ENCODE measurements at places on chromosomes 7 and 10.

DNA sequence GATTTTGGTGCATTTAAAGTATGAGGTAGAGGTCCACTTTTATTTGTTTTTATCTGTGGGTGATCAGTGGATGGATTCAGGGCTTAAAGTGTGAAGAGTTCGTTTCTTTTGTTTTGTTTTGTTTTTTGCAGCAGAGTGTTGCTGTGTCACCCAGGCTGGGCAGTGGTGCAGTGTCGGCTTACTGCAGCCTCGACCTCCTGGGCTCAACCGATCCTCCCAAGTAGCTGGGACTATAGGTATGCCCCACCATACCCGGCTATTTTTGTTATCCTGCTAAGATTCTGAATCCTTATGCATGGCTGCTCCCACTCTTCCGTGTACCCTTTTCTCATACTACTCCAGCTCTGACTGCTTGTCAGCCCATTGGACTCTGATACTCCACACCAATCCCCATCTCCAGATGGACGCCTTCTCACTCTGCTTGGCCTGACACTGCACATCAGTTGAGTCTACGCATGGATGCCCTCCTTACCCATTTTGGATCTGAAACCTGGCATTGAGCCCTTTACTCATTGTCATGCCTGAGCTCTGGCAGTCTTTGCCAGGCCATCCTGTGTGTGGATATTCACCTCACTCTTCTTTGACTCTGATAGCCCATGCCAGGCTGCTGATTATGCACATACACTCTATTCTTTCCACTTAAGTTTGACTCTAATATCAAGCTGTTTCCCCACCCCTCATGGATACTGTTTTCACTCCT, 119.5 kb downstream of the CCSER2 start:
- no peak for DNase-seq

DNA sequence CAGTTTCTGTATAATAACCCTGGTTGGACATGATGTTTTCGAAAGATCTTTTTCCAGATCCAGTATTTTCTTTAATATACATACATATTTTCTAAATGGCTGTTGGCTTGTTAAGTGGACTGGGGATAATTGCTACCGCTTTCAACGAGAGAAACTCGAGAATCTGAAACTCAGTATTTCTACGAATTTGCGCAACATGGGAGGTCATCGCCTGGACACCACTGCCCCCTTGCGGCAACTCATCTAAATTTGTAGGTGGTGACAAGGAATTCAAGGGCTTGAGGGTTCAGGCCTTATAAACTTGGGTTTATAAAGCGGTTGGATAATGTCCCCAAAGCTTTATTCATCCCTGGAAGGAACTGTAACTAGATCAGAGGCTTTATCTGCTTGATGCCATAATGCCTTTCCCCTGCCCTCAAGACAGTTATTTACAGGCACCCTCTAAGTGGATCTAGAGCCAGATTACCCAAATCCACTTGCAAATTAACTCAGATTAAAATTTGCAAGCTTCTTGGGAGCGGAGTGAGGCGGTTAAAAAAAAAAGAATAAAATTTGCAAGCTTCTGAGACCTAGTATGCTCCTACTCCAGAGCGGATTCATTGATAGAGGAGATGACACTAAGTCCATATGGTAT, 21.3 kb upstream of the KCNK18 start:
- DNase-seq: peak; percentile 87

DNA sequence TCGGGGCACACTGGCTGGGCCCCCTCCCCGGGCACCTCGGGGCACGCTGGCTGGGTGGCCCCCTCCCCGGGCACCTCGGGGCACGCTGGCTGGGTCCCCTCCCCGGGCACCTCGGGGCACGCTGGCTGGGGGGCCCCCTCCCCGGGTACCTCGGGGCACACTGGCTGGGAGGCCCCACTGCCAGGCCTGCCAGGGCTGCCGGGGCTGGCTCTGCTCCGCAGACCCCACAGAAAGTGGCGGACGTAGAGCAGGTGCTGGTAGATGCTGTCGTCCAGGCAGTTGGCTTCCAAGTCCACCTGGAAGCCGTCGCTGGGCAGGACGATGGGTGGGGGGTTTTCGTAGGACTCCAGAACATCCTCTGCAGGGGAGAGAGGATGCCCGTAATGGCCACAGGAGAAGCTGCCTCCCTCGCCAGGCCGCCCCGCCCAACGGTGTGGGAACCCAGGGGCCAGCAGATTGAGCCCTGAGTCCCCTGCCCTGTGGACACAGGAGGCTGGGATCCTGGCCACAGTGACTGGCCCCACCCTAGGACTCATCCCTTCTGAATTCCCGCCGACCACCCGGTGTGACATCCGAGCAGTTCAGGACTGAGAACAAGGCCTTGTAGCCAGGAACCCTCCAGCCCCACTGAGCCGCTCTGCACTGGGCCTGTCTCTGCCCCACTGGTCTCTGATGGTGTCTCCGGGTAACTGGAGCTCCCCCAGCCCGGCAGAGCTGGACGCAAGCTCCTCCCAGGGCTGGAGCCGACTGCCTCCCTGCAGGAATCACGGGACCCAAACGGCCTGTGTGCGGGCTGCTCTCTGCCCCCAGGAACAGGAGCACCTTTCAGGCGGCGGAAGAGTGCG, 28.2 kb downstream of the AP5Z1 start:
- DNase-seq: no peak

DNA sequence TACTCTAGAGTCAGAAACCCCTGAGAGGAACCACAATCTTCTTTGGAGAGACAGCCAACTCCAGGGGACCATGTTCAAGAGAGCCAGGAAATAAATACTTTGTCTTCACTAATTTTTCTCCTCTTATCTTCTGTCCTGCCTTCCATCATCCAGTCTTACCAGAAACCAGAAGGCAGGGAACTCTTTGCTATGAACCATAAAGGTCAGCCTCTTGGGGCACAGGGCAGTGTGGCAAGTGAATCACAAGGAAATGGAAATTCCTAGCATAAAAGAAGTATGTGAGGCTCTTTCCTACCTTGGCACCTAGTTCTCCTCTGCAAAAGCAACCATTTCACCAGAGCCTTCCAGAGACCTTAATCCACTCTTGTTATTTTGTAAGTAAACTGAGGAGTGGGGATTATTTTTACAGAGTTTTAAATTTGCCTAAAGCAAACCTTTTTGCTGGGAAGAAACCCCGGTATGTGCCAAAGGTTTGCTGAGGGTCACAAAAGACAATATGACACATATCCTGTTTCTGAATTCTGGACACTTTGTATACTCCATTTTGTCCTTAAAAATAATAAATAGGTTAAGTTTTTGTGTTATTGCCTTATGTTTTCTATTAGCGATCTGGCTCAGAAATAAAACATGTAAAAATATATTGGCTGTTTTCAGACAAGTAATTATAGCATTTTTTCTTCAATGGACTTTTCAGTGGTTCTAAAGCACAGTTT, 87.1 kb downstream of the ADAM22 start:
- no peak for DNase-seq

GRCh38 chr10:45353186-45353585, 20.8 kb upstream of the ALOX5 start:
- no peak for DNase-seq

GRCh38 chr7:21028186-21028585, 241.5 kb upstream of the SP8 start:
- DNase-seq: no peak

DNA sequence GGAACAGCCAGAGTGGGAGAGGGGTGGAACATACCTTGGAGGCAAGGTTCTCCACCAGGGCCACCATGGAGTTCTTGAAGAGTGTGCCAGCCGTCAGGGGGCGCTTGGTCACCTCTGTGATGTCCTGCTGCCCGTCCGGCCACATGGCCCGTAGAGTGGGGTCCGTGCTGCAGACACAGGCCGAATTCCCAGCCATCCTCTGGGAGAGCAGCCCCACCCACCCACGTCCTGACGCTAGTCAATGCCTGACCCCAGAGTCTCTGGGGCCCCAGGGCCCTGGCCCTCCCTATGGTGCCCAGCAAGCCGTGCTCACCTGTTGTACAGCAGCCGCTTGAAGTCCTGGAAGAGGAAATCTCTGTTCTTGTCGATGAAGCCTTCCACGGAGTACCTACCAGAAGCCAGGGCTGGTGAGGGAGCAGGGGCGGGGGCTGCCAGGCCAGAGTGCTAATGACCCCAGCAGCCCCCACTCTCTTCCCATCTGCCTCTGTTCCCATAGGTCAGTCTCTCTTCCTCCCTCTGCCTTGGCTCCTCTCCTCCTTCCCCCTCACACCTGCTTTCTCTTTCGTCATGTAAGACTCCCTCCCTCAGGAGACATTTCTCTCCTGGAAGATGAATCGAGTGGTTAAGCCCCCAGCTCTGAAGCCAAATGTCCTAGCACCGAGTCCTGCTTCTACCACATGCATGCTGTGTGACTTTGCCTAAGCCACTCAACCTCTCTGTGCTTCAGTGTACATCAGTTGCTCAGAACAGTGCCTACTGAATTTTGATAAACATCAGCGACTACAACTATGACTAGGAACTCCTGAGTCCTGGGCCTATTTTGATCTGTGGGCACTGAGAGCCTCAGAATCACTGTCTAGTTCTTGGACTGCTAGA, 11.0 kb downstream of the MYO1G start:
- DNase-seq: no peak

- DNase-seq: no peak
Measured at GRCh38 chr10:123624086-123624485, 42.1 kb upstream of the GPR26 start.

DNA sequence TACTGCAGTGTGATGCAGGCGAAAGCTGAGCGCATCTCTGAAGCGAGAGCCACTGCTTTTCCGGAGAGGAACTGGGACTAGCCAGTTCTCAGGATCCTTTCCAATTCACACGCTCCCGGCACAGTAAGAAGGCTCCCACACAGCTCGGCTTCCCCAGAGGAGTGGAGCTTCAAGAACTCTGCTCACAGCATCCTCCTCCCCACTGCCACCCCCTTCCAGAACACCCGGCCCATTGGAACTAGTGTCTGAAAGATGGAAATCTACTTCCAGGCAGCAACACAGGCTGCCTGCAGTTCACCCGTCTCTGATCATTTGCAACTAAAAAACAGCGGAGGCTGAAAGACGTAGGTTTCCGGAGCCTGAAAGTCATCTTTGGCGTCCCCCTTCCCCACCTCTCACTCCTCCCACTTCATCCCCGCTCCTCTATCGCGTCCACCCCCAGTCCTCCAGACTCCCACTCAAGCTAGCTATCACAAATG, at the start of gene DGKB:
Gene DGKB, minus strand, starts transcription at position 163 of the 479 bp plus-strand sequence.
- DNase-seq: no peak

- DNase-seq: peak; percentile 32
Measured at GRCh38 chr10:74824184-74824899, 2.1 kb upstream of the KAT6B start.

DNA sequence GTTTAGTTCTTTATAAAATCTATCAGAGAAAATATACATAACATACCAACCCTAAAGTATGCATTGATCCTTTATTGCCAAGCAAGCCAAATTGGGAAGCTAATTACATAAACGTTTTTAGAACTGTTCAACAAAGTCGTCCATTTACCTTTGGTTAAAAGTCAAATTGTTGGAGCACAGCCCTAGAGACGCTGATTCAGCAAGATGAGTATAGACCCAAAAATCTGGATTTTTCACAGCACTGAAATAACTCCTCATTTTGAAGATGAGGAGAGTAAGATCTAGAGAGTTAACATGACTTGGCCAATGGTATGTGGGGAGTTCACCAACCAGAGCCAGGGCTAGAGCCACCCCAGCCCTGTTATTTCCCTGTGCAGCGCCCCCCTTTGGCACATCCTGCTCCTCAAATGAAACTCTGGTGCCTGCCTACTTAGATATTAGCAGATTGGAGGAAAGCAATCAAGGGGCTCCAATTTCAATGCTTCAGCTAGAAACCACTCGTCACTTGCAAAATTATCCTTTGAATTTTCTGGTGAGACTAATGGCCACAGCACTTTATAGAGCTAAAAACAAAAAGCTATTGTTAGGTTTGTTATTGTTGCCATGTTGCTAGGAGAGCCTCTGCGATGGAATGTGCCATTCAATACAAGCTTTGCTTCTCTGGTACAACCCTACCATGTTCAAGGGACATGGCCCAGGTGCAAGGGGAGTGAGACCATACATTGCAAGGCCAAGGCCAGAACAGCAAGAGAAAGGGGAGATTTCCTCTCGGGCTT, 132.6 kb upstream of the ZEB1 start:
- no peak for DNase-seq

- DNase-seq: no peak
Measured at GRCh38 chr7:30836991-30837390, 65.8 kb downstream of the MINDY4 start.

- DNase-seq: no peak
Measured at GRCh38 chr10:110525349-110526260, 27.9 kb downstream of the DUSP5 start.

- DNase-seq: no peak
Measured at GRCh38 chr10:6530966-6531365, 49.1 kb downstream of the PRKCQ start.

GRCh38 chr7:150453181-150453580, 2.8 kb downstream of the GIMAP8 start:
- DNase-seq: peak; percentile 31

DNA sequence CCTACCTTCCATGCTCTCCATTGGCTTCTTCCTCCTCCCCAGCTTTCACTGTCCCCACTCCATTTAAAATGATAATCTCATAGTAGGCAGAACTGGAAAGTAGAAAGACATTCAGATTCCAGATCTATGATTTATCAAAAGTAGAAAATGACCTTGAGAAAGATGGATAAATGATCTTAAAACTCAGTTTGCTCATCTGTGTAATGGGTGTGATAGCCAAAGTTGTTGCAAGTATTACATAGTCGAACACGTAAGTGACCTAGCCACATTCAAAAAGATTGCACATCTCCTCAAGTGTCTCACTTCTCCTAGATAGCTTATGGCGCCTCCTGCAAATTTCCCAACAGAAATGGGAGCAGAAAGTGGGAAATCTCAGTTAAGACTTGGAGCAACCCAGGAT, 89.8 kb upstream of the FGL2 start:
- DNase-seq: no peak

DNA sequence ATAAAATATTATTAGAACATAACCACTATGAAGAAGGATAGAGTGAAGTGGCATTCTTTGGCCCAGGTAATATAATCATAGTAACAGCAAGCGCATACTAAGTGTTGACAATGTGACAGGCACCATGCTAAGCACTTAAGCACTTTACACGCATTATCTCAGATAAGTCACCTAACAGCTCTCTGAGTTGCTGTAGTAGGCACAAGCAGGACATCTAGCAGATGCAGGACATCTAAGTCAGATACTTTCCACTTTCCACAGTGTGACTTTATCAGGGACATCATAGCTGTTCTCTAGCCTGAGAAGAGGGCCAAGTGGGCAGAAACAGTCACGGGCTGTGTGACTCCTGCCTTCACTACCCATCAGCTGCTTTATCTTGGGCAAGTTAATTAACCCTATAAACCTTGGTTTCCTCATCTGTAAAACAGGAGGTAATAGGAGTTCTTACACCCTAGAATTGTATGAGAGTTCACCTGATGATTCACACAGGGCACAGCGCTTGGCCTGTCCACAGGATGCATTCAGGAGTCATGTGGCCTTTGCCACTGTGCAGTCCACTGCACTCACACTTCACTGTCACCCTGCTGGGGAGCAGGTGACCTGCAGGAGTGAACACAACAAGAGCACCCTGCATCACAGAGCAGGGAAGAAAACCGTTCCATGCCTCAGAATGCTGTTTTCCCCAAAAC, 12.5 kb downstream of the LIPA start:
- DNase-seq: no peak

DNA sequence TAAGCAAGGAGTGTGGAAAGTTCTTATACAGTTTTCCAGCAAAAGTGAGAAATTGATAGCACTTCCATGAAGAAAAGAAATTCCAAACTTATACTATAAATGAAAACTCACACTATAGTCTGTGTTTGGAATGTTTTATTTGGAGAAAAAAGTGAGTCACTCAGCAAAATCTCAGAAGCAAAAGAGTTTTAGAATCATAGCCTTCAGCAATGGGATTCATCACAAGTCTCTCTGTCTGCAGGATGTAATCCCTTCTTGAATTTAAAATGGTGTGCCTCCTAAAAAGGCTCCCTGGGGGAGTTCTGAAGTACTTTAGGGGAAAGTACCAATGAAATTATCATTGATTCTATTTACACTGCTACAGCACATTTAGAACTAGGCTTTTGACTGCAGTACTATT, 756.4 kb downstream of the XPNPEP1 start:
- DNase-seq: no peak

Measured in stimulated activated CD4-positive, alpha-beta T cell treated with anti-CD3 and anti-CD28 coated beads, Interleukin-2, amount 100 ng/mL, for 24 hours (primary cell).